ENCODE measurements at places on chromosomes 6 and 20.

GRCh38 chr6:113363048-113363798 lies 493.9 kb upstream of the MARCKS start:
- no peak for DNase-seq

- no peak for DNase-seq
These were observed 9.7 kb upstream of the THBS2 start for GRCh38 chr6:169263374-169263773.

DNA sequence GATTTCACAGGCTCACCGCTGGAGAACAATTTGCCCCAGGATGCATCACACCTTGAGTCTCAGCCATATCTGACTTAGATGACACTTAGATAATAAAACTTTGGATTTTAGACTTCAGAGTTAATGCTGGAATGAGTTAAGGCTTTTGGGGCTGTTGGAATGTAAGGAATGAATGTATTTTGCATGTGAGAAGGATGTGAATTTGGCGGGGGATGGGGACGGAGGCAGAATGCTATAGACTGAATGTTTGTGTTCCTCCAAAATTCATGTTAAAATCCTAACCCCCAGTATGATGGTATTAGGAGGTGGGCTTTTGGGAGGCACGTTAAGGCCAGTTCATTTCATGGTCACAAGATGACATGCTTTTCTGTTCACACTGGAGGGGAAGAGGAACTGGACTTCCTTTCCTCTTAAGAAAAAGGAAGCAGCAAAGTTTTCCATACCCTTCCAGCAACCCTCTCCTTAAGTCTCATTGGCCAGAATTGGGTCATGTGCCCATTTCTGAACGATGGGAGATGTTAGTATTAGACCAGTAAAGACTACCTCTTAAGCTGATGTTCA lies 5.8 kb upstream of the SRXN1 start:
- DNase-seq: no peak

DNA sequence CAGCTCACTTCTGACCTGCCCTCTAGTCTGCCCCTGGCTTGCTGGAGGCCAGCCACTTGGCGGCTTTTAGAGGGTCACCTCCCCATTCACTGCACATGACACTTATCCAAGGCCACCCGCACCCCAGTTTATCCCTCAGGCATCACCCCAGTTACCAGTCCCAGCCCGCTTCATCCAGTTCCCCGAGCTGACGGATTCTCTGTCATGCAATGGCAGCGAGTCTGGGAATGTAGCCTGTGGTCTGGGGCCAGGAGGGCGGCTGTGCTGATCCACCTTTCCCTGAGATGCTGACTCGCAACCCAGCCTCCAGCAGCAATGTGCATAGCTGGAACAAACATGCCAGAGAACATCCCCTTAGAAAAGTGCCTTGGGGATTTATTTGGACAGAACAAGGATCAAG lies 25.8 kb downstream of the SYNDIG1 start:
- DNase-seq: no peak

DNA sequence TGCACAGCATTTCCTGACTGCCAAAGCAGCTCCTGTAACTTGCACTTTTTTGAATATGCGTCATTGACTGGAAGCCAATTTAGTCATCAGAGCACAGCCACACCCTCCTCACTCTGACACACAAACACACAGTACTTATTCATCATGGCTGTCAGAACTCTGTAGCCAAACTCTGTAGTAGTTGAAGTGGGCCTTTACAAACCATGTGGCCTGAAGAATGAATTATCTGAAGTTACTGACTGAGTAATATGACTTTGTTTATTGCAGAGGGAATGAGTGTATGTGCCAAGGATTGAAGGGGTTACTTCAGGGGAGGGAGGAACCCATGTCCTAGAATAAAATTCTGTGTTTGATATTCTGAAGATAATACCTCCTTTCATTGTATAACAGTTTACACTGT lies 102.7 kb downstream of the FIG4 start:
- DNase-seq: no peak

DNA sequence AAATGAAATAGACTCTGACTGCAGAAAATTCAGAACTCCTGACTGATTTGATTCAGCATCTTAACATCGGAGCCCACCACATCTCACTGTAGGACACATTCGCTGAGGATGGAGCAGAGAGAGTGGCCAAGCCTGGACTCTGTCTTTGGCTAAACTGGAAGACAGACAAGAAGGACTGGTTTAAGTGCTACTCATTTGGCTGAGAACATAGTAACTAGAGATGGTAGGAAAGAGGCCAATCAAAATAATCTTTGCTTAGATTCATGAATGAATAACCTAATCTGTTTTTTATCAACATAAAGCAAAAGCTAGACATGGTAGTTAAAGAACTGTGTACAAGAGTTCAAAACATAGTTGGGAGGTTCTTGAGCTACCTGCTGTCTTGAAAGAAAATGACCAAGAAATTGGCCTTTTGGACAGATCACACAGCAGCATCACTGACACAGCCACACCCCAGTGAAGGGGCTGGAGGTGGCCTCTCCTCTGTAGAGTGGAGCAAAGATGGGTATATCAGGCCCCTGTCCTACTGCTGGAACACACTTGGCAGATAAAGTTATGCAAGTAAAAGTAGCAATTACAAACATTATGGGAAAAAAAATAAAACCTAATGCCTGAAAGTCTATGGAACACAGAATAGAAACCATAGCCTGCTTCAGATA lies 87.1 kb upstream of the NT5E start:
- DNase-seq: no peak

- no peak for DNase-seq
These were observed 579.9 kb downstream of the BMP2 start for GRCh38 chr20:7347409-7347808.

- peak; percentile 10 for DNase-seq
These were observed 731.4 kb upstream of the CITED2 start for GRCh38 chr6:140105857-140106256.

- no peak for DNase-seq
These were observed 647.8 kb downstream of the TBC1D32 start for GRCh38 chr6:120686492-120686891.

DNA sequence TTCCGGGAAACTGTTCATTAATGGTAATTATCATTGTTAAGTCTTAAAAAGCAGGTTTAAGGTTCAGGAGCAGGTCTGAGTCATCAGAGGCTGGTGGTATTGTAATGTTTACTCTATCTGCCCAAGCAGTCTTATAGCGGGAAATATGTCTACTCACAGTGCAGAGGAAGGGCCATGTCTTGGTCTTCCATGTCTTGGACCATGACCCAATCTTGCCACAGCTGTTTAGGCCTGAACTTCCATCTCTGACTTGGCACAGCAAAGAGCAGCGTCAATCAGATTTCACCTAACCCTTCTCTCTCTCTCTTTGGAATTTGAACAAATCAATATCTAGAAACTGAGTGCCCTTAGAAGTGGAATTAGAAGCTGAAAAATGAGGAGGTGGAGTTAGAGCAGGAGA lies 25.8 kb downstream of the SLC2A12 start:
- DNase-seq: no peak

DNA sequence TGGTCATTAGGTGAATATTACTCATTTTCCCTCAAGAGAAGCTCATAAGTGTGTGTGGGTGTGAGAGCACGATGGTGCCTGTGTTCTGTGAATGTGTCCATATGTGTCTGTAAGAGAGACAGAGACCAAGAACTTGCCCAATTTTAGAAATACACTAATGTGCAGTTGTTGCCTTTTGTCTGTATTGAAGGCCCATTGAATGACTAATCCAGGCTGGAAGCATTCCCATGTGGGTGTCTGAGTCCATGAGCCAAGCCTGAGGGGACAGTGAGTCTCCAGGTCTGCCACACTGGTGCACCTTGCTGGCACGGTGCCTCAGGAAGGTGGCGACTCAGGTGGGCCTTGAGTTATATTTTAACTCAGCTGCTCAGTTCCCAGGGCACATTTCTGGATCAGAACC lies 25.5 kb upstream of the ASXL1 start:
- no peak for DNase-seq

DNA sequence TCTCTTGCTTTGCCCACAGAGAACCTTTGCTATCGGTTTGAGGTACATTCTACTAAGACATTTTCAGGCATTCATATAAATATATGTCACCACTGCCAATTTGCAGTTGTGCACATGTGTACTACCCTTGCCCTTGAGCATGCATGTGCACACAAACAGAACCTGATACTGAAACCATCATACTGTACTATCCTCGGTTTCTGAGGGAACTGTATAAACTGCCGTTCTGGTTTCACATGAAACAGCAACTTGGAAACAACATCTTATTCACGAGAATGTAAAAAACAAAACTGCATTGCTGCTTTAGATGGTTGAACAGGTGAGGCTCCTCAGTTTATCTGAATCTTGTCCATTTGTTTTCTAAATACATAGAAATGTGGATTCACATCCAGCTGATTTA lies 151.2 kb upstream of the TMEM170B start:
- no peak for DNase-seq

DNA sequence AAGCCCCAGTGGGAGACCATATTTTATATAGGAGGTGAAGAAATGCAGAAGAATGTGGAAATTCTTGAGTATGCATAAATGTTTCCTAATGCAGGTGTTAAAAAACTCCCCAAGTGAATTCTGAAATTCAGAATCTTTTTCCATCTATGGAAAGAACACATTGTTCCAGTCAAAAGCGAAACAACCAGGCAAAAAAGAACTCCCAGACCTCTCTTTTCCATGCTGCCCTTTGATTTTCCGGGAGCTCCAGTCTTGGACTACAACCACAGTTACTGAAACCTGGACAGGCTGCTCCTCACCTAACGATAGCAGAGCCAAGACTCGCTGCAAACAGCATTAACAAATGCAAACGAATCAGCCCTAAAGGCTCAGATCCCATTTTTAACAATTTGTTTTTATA lies 108.7 kb upstream of the CNKSR3 start:
- no peak for DNase-seq

GRCh38 chr6:35508027-35508426 lies 4.7 kb downstream of the TULP1 start:
- DNase-seq: no peak

Measured in right renal cortex interstitium (tissue), 3 donors.